ENCODE measurements at places on chromosomes 2 and 18. TPM values are rescaled to one million over a fixed set of nuclear protein-coding genes. Genes with fewer than 3 reads are reported as not detected.

- DNase-seq = no peak
Measured at GRCh38 chr18:26729008-26729407, 136.5 kb downstream of the AQP4 start.

GRCh38 chr2:151669585-151670081 lies 64.6 kb downstream of the NEB start:
- DNase-seq = no peak

GRCh38 chr2:156456616-156457015 lies 20.4 kb downstream of the GPD2 start:
- DNase-seq = no peak

DNA sequence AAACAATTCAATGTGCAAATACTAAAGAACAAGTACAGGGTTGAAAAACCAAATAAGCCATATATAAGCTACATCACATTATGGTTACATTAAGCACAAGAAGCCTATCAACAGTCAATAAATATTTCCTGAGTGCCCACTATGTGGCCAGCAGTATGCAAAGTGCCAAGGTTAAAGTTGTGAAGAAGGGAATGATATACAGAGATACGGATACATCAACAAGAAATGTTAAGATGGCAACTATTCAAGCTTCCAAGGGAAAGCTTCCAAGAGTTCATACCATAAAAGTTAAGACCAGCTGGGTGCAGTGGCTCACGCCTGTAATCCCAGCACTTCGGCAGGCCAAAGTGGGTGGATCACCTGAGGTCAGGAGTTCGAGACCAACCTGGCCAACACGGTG lies 14.0 kb downstream of the DYM start:
- no peak for DNase-seq

Gene PSD4
- 0.83 TPM for total RNA-seq

DNA sequence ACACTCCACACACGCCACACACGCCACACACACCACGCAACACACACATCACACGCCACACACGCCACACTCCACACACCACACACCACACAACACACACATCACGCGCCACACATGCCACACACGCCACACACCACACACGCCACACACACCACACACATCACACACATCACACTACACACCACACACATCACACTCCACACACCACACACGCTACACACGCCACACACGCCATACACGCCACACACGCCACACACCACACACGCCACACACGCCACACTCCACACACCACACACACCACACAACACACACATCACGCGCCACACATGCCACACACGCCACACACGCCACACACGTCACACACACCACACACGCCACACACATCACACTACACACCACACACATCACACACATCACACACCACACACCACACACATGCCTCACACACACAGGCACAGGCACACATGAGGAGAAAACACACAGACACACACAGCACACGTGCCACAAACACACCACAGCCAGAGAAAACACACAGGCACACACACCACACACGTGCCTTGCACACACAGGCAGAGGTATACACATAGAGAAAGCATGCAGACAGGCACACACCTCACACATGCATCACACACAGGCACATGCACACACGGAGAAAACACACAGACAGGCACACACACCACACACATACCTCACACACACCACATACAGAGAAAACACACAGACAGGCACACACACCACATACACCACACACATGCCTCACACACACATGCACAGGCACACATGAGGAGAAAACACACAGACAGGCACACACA lies 241.5 kb upstream of the MYT1L start:
- DNase-seq = no peak

DNA sequence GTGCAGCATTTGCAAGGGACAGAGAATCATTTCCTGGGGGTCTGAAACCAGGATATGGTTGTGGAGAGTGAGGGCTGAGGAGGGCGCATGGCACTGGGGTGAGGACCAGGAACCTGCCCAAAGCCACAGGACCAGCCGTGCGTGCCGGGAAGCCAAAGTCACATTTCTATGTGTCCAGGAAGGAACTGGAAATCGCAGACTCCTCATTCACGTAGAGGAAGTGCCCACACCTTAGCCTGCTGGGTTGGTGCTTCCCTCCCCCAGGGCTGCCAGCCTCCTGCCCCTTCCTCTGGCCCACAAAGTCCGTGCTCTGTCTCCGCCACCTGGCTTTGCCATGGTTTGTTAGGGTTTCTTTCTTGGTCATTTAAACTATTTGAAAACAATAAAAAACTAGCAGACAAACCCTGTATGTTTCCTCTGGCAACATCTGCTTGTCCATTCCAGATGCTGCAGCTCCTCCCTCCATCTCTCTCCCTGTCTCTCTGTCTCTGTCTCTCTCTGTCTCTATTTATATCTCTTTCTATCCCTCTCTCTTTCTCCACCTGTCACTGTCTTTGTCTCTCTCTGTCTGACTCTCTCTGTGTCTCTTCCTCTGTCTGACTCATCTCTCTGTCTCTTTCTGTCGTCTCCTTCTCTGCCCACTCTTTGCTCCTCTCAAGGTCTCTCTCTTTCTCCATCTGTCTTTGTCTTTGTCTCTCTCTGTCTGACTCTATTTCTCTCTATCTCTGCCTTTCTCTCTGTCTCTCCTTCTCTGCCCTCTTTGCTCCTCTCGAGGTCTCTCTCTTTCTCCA lies 163.2 kb upstream of the TPO start:
- no peak for DNase-seq

DNA sequence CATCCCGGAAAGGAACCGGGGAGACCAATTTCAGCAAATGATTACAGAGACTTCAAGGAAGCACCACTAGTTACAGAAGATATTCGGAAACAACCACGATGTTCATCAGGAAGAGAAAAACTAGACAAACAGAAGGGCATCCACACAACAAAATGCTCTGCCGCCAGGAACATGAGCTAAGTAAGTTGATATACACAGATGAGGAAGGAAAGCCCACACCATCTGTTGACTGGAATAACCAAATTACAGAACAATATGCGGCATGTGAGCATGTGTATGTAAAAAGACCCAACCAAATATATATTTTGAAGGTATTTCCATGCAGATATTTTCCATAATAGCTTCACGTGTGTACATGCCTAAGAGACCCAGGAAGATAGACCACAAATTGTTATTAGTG lies 47.0 kb downstream of the ACKR3 start:
- DNase-seq = no peak

- DNase-seq = no peak
Measured at GRCh38 chr2:156505696-156506095, 69.5 kb downstream of the GPD2 start.

- no peak for DNase-seq
Measured at GRCh38 chr2:122562775-122563174, 807.3 kb downstream of the TSN start.

Gene ZC3H6
- 11.7 TPM for total RNA-seq

Gene SPAG16
- 27.8 TPM for total RNA-seq
